ENCODE measurements at places on chromosomes 7 and 10.
A peak's percentile ranks its signal among the peaks of the same experiment; 100 is the strongest.

DNA sequence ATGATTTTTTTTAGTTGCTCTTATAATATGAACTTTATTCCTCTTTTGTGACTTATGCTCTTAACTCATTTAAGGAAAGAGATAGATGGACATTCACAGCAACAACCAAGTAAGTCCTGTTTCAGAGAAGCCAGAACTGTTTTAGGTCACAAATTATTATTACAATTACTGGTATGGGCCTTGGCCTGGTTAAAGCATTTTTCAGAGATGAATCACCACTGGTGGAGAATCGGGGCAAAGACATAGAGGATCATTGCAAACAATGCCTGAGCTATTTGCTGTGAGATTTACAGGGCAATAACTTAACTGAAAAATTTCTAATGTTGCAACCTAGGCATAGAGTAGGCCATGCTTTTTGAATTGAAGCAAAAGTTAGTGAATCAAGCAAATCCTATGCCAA is 138.0 kb upstream of the YAE1 start:
- DNase-seq: no peak

DNA sequence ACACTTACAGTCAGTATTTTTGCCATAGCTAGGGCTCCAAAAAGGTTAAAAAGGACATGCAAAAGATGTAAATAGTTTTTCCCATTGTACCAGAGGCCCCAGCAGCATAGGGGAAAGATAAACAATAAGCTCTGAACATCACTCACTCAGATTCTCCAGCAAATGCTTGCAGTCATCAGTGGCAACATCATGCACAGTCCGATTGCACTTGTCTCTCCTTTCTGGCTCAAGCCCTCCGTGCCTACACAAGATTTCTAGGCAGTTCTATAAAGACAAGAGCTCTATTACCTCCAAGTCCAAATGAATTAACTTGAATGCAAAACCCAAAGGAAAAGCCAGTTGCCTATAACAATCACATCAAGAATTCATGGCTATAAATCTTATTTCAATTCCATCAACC is 106.3 kb downstream of the CTTNBP2 start:
- DNase-seq: no peak

DNA sequence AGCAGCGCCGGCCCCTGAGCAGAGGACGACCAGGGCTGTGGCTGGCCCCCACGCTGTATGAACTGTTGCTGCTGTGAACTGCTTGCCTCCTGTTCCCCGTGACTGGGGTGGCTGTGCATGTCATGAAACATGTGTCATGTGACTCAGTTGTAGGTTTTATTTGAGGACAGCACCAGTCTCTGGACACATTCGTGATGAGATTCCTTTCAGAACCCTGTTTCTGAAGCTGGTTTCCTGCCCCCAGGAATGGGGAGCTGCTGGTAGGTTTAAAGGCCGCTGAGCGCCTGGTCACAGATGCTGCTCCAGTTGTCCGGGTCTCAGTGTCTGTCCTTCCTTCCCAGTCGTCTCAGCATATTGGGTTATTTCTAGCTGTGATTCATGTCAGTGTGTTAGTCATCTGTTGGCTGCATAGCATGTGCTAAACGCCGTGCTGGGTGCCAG is 79.1 kb upstream of the PPIF start:
- DNase-seq: no peak

GRCh38 chr10:130801276-130801675 is 510.2 kb downstream of the TCERG1L start:
- DNase-seq: no peak

- no peak for DNase-seq
Observed at GRCh38 chr10:116692225-116692624, 50.1 kb downstream of the HSPA12A start.

- no peak for DNase-seq
Observed at GRCh38 chr7:64849924-64850499, 53.1 kb upstream of the ZNF273 start.

DNA sequence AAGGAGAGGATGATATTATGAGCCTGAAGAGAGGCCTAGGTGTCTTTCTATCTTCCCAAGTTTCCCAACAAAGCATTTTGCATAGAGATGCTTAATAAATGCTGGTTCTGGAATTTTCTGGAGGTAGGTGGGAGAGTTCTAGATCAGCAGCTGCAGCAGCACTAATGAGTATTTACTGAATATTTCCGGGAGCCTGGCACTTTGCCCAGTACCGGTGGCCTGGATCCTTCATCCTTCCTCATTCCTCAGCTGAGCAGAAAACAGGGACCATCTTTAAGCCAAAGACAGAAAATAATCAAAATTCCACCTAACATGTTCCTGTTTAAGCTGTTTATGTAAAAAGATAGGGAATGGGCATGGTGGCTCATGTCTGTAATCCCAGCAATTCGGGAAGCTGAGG is 813.2 kb upstream of the AUTS2 start:
- DNase-seq: no peak

DNA sequence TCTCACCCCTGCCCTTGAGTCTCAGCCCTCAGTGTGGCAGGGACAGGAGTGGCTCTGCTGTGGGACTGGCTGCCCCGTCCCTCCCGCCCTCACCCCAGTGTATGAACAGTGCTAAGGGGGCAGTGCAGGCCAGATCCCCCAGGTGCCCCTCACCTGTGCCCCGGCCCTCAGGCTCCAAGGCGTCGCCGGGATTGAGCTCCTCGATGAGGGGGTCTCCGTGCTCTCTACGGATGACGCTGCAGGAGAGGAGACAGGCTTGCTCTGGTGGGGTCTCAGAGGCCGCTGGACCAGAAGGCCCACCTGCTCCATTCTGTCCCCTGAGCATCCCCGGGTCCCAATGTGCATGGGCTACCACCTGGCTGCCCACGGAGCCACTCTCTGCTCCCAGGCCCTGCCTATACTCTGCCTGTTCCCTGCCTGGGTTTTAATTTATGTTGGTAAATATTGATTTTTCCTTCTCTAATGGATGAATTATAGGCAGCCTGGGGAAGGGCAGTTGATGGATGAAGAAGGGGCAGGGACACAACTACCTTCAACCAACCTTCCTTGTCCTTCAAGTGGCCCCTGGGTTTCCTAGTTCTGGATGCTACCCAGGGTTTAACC is 47.2 kb downstream of the GOLGA7B start:
- no peak for DNase-seq

- no peak for DNase-seq
Observed at GRCh38 chr10:3438606-3439005, 266.0 kb upstream of the PITRM1 start.

- no peak for DNase-seq
Observed at GRCh38 chr7:101111261-101111660, 15.6 kb upstream of the SERPINE1 start.

DNA sequence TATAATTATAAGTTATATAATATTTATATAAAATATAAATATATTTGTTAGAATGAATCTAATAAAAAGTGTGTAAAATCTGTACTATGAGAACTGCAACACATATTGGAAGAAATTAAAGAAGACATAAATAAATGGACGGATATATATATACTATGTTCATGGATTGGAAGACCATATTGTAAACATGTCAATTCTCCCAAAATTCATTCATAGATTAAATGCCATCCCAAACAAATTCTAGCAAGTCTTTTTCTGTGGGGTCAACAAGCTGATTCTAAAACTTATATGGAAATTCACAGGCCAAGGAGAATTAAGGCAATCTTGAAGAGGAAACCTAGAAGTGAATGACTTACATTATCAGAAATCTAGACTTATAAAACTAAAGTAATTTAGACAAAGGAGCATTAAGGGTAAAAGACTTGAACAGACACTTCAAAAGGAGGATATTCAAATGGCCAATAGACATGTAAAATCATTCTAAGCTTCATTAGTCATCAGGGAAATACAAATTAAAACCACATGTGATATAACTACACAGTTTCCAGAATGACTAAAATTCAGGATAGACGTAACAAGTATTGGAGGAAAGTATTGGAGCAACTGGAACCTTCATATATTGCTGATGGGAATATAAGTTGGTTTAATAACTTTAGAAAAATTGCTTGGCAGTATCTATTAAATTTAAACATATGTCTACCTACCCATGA is 225.9 kb downstream of the EMX2 start:
- no peak for DNase-seq

- DNase-seq: peak; percentile 87
Observed at GRCh38 chr10:110357252-110357780, 52.6 kb upstream of the SMNDC1 start.

DNA sequence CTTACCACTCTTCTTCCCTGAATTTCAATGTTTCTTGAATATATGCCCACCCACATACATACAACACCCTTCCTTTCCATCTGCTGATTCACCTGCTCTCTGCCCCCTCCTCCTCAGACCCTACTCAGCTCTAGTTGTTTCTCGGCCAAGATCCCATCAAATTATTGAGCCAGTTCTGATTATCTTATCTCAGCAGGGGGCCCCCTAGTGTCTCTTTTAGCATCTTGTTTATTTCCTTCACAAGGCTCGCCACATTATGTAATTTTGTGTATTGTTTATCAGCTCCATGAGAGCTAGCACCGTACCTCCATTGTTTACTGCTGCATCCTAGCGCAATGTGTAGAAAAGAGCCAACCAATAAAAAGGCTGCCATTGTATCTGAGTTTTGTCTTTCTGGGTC is 71.9 kb downstream of the FAM13C start:
- no peak for DNase-seq

GRCh38 chr10:132462463-132463332 is 65.7 kb downstream of the PWWP2B start:
- no peak for DNase-seq

GRCh38 chr7:184294-185264 is 7.8 kb upstream of the FAM20C start:
- peak; percentile 41 for DNase-seq

DNA sequence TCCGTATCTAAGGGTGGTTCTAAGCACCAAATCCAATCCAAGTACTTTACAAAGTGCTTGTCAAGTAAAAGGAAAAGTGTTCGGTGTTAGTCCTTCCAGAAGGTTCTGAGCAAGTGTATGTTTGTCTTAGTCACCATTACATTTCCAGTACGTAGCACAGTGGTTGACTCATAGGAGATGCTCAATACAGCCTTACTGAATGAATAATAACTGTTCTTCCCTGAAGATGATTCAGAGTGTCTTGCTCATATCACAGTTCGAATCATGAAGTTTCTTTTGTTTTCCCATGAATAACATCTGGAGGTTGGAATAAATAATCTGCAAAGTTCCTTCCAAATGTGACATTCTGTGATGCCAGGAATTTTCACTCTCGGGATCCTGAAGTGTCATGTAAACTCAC is 53.4 kb downstream of the WNT2 start:
- peak; percentile 62 for DNase-seq

DNA sequence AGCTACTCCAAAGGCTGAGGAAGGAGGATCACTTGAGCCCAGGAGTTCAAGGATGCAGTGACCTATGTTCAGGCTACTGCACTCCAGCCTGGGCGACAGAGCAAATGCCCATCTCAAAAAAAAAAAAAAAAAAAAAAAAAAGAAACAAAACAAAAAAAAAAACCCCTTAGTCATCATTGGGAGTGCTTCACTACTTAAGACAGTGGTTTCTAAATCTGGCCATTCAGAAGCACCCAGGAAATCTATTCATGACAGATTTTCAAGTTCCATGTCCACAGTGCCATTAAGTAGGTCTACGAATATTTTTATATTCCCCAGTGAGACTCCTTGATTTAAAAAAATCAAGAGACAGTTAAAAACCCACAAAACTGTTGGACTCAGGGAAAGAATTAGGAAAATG is 182.9 kb downstream of the PIP4K2A start:
- no peak for DNase-seq

DNA sequence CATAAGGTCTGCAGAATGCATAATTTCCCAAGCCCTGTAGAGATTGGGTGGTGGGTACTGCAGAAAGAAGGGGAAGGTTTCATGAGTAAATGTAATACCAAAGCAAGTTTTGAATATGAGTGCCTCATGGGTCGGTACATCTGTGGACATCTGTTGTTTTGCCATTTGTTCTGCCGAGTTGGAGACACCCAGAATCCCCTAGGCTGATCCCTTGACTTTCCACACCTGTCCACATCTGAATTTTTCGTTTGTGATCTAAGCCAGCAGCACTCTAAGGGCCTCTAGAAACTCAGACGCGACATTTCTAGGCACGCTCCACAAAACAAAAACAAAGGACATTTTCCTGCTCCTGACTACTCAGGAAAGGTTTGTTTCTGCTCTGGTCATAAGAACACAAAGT is 11.7 kb upstream of the SLF2 start:
- no peak for DNase-seq

- no peak for DNase-seq
Observed at GRCh38 chr10:98886686-98887085, 349.0 kb downstream of the HPSE2 start.

- DNase-seq: no peak
Observed at GRCh38 chr10:132448248-132448731, 51.3 kb downstream of the PWWP2B start.

- DNase-seq: no peak
Observed at GRCh38 chr10:103767756-103768155, 87.6 kb downstream of the SH3PXD2A start.

DNA sequence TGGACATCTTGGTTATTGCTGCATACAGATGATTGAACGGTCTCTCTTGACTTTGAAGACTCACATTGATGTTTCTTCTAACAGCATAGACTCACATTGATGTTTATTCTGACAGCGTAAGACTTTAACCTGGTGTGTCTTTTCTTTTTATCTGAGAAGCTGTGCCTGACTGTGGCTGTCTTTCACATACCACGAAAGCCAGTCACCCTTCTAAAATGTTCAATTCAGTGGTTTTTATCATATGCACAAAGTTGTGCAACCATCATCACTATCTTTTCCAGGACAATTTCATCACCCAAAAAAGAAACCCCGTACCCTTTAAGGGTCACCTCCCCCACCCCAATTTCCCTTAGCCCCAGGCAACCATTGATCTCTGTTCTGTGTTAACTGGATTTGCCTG is 24.7 kb downstream of the CELF2 start:
- DNase-seq: no peak

DNA sequence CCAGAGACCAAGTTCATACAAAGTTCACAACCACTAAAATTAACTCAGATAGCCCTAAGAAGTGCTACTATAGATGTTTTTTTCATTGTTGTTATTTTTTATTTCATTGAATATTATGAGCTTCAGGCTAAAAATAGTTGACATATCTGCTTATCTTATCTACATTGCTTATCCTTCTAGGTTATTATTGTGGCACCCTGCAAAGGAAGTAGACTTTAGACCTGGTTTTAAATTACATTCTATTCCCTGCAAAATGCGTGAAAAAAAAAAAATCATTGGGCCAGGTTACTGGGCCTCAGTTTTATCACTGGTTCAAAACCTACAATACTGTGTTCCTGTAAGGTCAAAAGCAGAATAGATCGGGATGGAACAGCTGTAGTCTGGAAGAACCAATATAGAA is 811.0 kb downstream of the GRM8 start:
- no peak for DNase-seq

DNA sequence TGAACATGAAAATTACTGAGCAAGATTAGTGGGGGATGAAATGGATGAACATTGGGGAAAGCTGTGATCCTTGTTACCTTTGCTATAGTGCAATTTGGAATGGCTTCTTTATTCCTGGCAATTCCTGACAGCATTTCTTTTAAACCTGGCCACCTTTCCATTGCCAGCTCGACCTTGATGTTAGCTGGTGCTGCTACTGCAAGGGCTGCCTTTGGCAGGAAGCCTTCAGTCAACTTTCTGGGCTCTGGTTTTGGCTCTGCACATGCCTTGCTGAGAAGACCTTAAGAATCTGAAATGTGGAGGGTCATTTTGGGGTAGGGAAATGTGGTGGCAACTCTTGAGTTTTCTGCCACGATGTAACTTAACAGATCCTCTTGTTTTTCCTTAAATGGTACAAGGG is 64.7 kb downstream of the KAT6B start:
- DNase-seq: no peak
